ENCODE measurements at places on chromosomes 13 and 19.

DNA sequence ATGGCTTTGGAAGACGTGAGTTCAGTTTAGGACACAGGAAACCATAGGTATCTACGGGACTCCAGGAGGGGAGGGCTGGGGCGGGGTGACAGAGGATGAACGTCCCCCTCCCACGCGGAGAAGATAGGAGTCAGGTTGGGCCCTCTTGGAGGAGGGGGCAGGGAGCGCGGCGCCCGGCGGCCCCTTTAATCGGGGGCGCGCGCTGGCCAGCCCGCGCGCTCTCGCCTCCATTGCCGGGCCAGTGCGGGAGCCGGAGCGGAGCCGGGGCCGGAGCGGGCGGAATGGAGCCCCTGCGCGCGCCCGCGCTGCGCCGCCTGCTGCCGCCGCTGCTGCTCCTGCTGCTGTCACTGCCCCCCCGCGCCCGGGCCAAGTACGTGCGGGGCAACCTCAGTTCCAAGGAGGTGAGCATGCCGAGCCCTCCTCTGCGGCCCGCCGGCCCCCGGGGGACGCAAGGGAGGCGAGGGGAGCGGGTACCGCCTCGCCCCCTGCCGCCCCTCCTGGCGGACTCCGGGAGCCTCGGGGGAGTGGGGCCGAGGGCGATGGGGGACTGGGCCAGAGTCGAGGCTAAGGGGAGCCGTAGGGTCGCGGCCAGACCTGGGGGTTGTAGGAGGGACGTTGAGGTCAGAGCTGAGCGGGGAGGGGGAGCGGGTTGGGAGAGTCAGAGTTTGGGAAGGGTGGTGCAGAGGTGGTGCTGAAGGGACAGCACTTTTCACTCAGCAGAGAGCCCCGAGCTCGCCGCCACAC is at the start of gene TMEM145:
TSS of gene TMEM145 (plus strand) at position 214 of the 744 bp plus-strand sequence. CDS start at position 282, 68 bp downstream.
- DNase-seq, result no peak

DNA sequence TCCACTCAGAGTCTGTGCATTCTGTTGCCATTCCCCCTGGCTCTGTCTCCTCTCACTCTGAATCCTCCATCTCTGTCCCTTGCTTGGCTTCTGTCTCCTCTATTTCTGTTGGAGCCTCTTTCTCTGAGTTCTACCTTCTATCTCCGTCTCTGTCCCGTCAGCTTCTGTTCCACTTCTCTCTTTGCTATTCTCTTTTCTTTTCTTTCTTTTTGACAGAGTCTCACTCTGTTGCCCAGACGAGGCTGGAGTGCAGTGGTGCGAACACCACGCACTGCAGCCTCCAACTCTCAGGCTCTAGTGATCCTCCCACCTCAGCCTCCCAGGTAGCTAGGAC is 33.8 kb upstream of the LRRC4B start:
- DNase-seq, result no peak

DNA sequence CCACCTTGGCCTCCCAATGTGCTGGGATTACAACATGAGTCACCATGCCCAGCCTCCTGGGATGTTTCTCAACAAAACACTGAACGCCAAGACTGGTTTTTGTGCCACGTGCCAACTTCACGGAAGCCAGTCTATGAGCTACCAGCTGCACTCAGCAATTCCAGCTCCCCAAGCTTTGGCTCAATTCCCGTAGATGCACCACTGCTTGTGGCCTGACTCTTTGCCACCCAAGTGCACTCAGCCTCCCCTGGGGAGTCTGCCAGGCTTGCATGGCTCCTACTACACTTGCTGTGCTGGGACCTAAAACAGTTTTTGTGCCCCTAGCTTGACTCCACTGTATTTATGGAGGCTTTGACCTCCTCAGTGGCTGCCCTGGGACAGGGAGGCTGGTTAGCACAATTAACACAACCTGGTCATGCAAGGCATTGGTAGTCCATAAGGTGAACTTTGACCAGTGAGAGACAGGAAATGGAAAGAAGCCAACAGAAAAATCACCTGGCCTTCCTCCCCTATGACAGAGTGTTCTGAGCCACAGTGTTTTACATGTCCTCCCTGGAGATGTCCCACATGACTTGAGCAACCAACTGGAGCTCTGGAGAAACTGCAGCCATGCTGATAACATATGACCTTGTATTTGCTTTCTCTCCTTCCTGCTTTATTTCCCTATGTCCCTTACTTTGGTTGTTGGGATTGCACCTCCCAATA is 1173.1 kb downstream of the UQCRFS1 start:
- DNase-seq, result no peak

GRCh38 chr13:106232681-106233080 is 302.8 kb downstream of the EFNB2 start:
- DNase-seq, result no peak

DNA sequence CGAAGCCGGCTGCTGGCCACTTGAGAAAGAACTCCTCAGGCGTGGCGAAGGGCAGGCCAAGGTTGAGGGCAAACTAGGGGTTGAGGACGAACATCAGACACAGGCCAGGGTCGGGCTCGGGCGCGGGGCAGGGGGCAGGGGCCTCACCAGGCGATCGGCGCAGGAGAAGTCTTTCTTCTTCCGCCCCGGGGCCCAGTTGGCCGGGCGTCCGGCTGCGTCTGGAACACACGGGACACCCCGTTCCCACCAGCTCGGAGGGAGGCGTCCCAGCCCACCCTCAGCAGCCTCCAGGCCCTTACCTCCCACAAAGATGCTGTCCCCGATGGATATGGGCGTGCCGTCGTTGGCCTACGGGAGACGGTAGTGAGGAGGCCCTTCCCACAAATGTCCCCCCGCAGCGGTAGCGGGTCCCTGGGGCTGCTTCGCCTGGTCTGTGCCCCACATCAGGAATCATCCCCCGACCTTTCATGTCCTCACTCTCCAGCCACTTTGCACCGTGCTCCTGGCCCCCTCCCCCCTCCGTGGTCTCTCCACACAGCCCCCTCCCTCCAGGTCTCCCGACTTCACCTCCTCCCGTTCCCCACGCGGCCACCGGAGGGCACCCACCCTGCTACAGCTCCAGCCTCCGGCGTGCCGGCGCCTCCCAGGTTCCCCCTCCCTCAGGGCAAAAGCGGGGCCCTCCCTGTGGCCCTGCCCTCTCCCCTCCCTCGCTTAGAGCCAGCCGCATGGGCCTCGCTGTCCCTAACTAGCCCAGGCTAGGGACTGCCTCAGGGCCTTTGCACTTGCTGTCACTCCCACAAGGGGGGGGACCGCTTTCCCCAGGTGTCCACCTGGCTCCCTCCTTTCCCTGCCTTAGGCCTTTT is 4.8 kb downstream of the PNKP start:
- no peak for DNase-seq

All from urinary bladder (tissue), 4 donors.